ENCODE measurements at places on chromosomes 2 and 18.

- DNase-seq = no peak
- no peaks in the 10 kb centered on the region for H3K36me3 ChIP-seq
- no peak overlapping the region for H3K4me3 ChIP-seq
- no peaks in the 10 kb centered on the region for H3K27me3 ChIP-seq
- no peak overlapping the region for H3K27ac ChIP-seq
Observed at GRCh38 chr18:44579745-44580144, 100.9 kb upstream of the SETBP1 start.

- peaks cover 4% of the 10 kb centered on the region for H3K4me1 ChIP-seq
- DNase-seq = peak; percentile 67
- H3K27ac ChIP-seq = peak overlapping the region; percentile 20
- no peak overlapping the region for H3K4me3 ChIP-seq
- H3K36me3 ChIP-seq = peaks cover 4% of the 10 kb centered on the region
Observed at GRCh38 chr2:112001136-112001715, 53.8 kb upstream of the TMEM87B start.

- no peaks in the 10 kb centered on the region for H3K4me1 ChIP-seq
- H3K4me3 ChIP-seq = no peak overlapping the region
- DNase-seq = no peak
- no peak overlapping the region for H3K27ac ChIP-seq
- H3K36me3 ChIP-seq = no peaks in the 10 kb centered on the region
- no peaks in the 10 kb centered on the region for H3K27me3 ChIP-seq
Observed at GRCh38 chr18:29418136-29418535, 1241.2 kb upstream of the CDH2 start.

DNA sequence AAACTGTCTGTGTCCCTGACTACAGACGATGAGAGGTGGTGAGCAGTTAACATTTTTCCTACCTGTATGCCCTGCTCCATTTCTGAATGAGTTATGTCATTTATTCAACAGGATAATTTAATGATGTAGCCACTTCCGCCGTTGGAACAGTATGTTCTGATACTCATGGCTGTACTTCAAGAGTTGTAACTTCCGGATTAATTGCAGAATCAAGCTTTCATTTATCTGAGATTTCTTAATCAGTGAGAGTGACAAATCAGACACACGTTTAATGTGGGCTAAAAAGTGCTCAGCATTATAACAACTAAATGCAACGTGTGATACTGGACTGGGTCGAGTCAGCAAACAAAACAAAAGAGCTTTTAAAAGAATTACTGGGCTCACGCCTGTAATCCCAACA lies 107.7 kb downstream of the KCTD1 start:
- no peaks in the 10 kb centered on the region for H3K4me1 ChIP-seq
- H3K27me3 ChIP-seq = no peaks in the 10 kb centered on the region
- H3K4me3 ChIP-seq = no peak overlapping the region
- H3K36me3 ChIP-seq = no peaks in the 10 kb centered on the region
- H3K27ac ChIP-seq = no peak overlapping the region

GRCh38 chr2:59204040-59204439 lies 962.9 kb upstream of the FANCL start:
- no peaks in the 10 kb centered on the region for H3K36me3 ChIP-seq
- no peak overlapping the region for H3K27ac ChIP-seq
- no peak for DNase-seq
- H3K4me3 ChIP-seq = no peak overlapping the region

GRCh38 chr18:68256418-68257067 lies 458.4 kb downstream of the TMX3 start:
- H3K4me1 ChIP-seq = no peaks in the 10 kb centered on the region
- no peaks in the 10 kb centered on the region for H3K27me3 ChIP-seq
- H3K4me3 ChIP-seq = no peak overlapping the region
- H3K36me3 ChIP-seq = no peaks in the 10 kb centered on the region

GRCh38 chr2:241818943-241819270 lies 9.9 kb downstream of the NEU4 start:
- H3K4me3 ChIP-seq = no peak overlapping the region
- no peaks in the 10 kb centered on the region for H3K36me3 ChIP-seq
- DNase-seq = no peak
- H3K27me3 ChIP-seq = no peaks in the 10 kb centered on the region

DNA sequence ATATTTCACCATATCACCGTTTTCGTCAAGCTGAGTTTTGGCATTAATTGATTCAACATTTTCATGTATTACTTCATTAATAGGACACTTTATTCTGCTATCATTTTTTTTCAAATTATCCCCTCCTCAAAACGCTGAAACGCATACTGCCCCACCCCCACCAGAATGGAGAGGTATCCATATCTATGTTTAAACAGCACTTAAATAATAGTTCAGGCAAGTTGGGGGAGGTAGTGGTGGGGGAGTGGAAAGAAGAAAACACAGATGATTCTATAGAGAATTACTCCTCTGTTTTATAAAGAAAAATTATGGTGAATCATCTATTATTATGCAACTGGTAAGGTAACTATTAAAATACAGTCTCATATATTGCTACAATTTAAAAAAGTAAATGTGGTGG lies 314.4 kb upstream of the ZEB2 start:
- no peak for DNase-seq
- H3K4me3 ChIP-seq = no peak overlapping the region
- H3K27me3 ChIP-seq = no peaks in the 10 kb centered on the region

DNA sequence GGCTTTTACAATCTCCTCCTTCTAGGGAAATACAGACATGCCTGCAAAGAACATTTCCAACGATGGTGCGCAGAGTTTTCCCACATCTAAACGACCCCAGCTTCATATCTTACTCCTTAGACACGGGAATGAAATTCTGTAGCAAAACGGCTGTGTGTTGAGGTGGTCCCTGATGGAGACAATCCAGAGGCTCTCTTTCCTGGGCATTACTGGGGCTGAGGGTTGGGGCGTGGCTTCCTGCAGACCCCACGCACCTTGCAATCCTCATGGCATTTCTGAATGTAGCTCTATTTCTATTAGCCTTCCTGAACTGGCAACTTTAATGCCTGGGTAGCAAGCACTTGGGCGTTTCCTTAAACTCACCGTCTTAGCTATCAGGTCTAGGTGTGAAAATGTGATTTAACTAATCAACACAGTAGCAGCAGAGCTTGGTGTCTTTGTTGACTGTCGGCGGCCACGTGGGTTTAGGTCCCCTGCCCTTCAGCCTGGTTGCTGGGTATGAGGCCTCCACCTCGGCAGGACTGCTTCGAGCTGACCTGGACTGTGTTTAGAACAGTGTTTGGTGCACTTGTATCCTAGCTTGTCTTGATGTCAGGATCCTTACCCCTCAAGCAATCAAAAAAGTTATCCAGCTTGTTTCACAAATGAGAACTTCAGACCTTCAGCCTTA lies 242.8 kb downstream of the GBX2 start:
- H3K27ac ChIP-seq = no peak overlapping the region
- peaks cover 2% of the 10 kb centered on the region for H3K4me1 ChIP-seq
- DNase-seq = no peak
- H3K27me3 ChIP-seq = no peaks in the 10 kb centered on the region

GRCh38 chr18:77512152-77512551 lies 262.5 kb downstream of the GALR1 start:
- no peak overlapping the region for H3K27ac ChIP-seq
- H3K4me3 ChIP-seq = no peak overlapping the region
- DNase-seq = no peak
- no peaks in the 10 kb centered on the region for H3K27me3 ChIP-seq
- H3K36me3 ChIP-seq = no peaks in the 10 kb centered on the region

- H3K27me3 ChIP-seq = no peaks in the 10 kb centered on the region
- H3K36me3 ChIP-seq = no peaks in the 10 kb centered on the region
- no peak overlapping the region for H3K4me3 ChIP-seq
- H3K4me1 ChIP-seq = peaks cover 14% of the 10 kb centered on the region
- DNase-seq = peak; percentile 58
Observed at GRCh38 chr2:200301953-200302858, 4.3 kb upstream of the SPATS2L start.

DNA sequence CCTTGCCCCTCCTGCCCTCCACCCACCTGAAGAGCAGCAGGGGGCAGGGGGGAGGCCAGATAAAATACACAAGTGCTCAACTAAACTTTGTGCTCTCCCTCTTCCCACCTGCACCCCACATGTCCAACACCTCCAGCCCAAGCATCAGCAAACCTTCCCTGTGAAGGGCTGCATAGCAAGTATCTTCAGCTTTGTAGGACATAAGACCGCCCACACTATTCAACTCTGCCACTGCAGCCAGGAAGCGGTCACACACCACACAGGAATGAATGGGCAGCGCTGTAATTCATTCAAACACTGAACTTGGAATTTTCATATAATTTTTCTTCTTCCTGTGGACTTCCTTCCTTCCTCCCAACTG lies 27.5 kb downstream of the TFCP2L1 start:
- DNase-seq = no peak
- H3K4me3 ChIP-seq = no peak overlapping the region
- peaks cover 9% of the 10 kb centered on the region for H3K4me1 ChIP-seq
- no peak overlapping the region for H3K27ac ChIP-seq
- no peaks in the 10 kb centered on the region for H3K36me3 ChIP-seq
- peaks cover 2% of the 10 kb centered on the region for H3K27me3 ChIP-seq

- no peaks in the 10 kb centered on the region for H3K27me3 ChIP-seq
- H3K27ac ChIP-seq = no peak overlapping the region
- H3K4me1 ChIP-seq = no peaks in the 10 kb centered on the region
- no peak for DNase-seq
- H3K4me3 ChIP-seq = no peak overlapping the region
- H3K36me3 ChIP-seq = no peaks in the 10 kb centered on the region
Observed at GRCh38 chr2:58553937-58554336, 312.8 kb upstream of the FANCL start.

DNA sequence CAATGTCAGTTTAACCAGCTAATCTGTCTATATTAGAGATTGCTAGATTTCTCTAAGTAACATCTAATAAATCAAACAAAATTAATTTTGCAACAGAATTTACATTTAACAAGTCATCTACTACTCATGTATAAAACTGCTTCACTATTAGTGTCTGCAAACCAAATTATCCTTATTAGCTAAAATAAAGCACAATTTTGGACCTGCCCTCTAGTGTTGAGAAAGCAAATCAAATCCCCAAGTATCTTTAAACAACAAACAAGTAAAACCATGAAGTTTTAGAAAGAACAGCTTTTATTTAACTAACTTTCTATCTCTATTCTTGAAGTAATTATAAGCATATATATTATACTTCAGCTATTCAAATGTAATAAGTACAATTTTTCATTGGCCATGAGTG lies 113.1 kb upstream of the SP3 start:
- no peak overlapping the region for H3K27ac ChIP-seq
- no peaks in the 10 kb centered on the region for H3K27me3 ChIP-seq
- H3K4me1 ChIP-seq = no peaks in the 10 kb centered on the region
- peaks cover 7% of the 10 kb centered on the region for H3K36me3 ChIP-seq

DNA sequence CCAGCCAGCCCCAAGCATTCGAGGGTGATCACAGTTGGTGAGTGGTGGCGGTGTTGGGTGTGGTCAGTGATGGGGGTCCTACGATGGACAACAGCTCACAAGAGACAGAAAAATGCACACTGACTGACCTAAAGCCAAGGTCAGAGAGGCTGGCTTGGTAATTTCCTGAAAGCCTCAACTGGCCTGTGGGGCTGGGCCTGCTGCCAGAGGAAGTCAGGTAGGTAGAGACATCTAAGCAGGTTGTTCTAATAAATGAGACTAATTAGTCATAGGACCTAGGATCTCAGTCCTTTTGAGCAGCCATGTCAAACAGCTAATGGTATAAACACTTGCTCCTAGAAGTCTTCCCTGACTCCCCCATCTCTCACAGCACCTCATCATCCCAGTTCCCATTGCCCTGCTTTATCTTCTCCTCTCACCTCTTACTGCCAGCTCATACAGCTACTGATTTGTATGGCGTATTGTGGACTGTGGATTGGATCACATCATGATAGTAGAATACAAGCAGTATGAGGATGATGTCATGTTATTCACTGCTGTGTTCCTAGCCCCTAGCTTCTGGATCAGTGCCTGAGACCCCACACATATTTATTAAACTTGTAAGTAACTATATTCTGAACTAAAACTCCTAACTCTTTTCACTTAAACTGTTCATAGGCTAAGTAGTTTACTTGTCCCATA lies 262.9 kb upstream of the KLHL29 start:
- H3K27ac ChIP-seq = no peak overlapping the region
- H3K36me3 ChIP-seq = no peaks in the 10 kb centered on the region
- no peaks in the 10 kb centered on the region for H3K27me3 ChIP-seq
- no peak overlapping the region for H3K4me3 ChIP-seq

All from muscle of leg (tissue), 16 donors.